BJ (cell line): ENCODE measurements at places on chromosomes 5 and 9. TPM values are rescaled to one million over a fixed set of nuclear protein-coding genes. Genes with fewer than 3 reads are reported as not detected.

The PCSK1 gene
- polyA plus RNA-seq, result 0.11 TPM in 2 replicates

The FAM81B gene
- not detected in 2 replicates for polyA plus RNA-seq

The ITK gene
- polyA plus RNA-seq, result not detected in 2 replicates

The CTSV gene
- 0.32 and 0.47 TPM in 2 replicates for polyA plus RNA-seq

The FYB1 gene
- 0.06 and 0.09 TPM in 2 replicates for polyA plus RNA-seq

The MTRR gene
- polyA plus RNA-seq, result 58.6 and 65.4 TPM in 2 replicates

The PCDHA1 gene
- polyA plus RNA-seq, result 0.04 and 0.12 TPM in 2 replicates

The PCDHGA11 gene
- polyA plus RNA-seq, result 5.4 and 7.4 TPM in 2 replicates

The ZNF618 gene
- 4.0 and 5.4 TPM in 2 replicates for polyA plus RNA-seq

The GPR151 gene
- not detected in 2 replicates for polyA plus RNA-seq

The SPATA31C1 gene
- polyA plus RNA-seq, result not detected in 2 replicates

The OTULINL gene
- 2.6 and 4.1 TPM in 2 replicates for polyA plus RNA-seq

DNA sequence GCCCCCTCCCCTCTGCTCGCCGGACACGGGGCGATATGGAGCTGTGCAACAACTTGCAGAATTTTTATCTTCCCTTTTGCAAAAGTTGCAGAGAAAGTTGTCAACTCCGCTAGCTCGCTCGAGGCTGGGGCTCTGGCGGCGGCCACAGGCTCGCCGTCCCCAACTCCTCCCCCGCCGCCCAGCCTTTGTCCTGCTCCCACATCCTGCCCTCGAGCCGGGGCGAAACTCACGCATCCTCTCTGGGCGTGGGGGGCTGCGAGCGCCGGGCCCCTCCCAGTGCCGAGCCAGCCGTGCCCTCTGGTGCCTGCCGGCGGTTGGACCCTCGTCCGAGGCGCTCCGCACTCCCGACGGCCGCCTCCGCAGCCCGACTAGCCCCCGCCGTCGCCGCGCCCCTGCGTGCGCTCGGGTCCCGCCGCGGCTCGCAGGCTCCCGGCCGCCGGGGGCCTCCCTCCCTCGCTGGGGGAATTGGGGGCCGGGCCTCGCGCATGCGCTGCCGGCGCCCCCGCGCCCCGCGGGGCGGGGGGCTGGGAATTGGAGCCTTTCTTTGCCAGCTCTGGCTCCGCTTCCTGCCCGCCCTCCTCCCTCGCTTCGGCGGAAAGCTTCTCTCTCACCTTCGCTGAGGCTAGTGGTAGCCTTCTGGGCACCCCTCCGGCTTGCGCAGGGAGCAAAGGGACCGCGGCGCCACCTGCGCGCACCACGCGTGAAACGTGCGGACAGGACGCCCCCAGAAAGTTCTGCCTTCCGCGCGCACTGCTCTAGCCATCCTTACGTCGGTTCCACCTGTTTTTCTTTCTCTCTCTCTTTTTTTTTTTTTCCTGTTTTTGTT, at the start of gene CCNJL:
CCNJL (minus strand) TSS at position 431 of the 826 bp plus-strand sequence. CDS start 641 bp downstream, outside the sequence.
- DNase-seq, result no peak

GRCh38 chr9:125756518-125756917, 9.3 kb downstream of the PBX3 start:
- DNase-seq, result no peak

DNA sequence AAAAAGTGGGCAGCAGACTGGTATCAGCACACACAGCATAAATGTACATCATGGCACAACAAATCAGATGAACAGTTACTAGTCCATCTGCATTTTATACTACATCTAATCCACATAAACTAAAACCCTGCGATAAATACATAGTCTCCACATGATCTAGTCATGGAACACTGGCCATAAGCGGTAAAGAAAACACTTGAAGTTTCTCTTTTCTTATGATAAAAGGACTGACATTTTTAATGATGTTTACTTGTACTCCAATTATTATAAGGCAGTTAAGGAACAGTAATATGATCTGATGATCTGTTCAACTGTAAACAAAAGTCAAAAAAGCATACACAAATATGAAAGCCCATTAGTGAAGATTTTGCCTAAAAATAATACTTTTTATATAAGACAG, 112.5 kb downstream of the MPDZ start:
- DNase-seq, result no peak

- no peak for DNase-seq
Measured at GRCh38 chr5:112594095-112594850, 143.4 kb upstream of the APC start.

- DNase-seq, result no peak
Measured at GRCh38 chr5:14463629-14464028, 118.0 kb upstream of the OTULINL start.

DNA sequence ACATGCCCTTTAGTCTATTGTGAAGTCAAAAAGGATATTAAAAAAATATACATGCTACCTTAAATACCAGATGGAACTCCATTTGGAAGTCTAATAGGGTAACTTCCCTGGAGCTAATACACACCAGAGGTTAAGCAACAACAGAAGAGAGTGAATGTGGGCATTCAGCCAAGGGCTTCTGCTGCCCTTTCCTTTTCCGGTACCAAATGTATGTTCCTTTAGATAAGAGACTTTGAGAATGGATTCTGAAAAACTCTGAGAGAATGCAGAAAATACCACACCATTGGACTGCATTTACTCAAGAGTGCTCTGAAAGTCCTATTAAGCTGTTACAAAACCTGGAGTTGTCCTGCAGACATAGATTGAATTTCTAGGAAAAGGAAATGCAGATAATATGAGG, 23.8 kb upstream of the TRPM3 start:
- no peak for DNase-seq

GRCh38 chr5:104370523-104370922, 807.9 kb upstream of the NUDT12 start:
- DNase-seq, result no peak

GRCh38 chr9:33107762-33108161, 31.3 kb upstream of the SMU1 start:
- DNase-seq, result no peak

DNA sequence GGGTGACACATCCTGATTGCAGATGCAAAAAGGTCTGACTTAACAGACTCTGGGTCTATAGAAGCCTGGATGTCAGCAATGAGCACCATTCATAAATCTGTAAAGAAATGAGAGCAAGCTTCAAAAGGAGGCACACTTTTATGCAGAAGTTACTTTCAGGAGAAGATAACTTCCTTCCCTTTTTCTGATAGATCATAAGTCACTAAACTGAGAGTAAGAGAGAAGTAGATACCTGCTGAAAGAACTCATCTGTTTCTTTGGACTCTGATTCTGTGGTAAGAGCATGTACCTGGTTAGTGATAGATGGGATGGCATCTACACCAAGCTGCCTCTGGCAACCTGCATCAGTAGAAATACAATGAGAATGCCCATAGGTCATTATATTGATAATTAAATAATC, 525.6 kb downstream of the CETN3 start:
- DNase-seq, result no peak

- DNase-seq, result no peak
Measured at GRCh38 chr5:40988746-40989510, 79.6 kb downstream of the C7 start.

GRCh38 chr9:125568621-125569020, 138.4 kb downstream of the MAPKAP1 start:
- no peak for DNase-seq

GRCh38 chr9:97895211-97895610, 27.1 kb downstream of the TRMO start:
- no peak for DNase-seq

- no peak for DNase-seq
Measured at GRCh38 chr9:137764171-137764671, 113.4 kb upstream of the CACNA1B start.

- no peak for DNase-seq
Measured at GRCh38 chr5:128766406-128766805, 198.9 kb upstream of the SLC27A6 start.

DNA sequence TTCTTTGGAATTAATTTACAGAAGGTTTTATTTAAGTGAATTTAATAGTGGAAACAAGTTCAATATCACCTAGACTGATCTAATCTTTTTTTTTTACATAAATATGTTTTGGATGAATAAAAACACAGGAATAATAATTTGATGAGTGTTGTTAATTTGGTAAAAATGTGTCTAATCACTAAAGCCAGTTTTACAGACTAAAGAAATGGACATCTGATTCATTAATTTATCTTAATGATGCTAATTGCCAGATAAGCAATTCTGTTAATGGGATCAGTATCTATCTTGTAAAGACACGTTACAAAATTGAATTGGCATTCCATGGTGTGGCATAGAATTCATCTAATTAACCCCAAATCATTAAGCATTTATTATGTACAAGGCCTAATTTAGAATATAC, 743.3 kb upstream of the CDH6 start:
- DNase-seq, result no peak

- DNase-seq, result no peak
Measured at GRCh38 chr5:80502800-80503199, 14.9 kb downstream of the FAM151B start.

DNA sequence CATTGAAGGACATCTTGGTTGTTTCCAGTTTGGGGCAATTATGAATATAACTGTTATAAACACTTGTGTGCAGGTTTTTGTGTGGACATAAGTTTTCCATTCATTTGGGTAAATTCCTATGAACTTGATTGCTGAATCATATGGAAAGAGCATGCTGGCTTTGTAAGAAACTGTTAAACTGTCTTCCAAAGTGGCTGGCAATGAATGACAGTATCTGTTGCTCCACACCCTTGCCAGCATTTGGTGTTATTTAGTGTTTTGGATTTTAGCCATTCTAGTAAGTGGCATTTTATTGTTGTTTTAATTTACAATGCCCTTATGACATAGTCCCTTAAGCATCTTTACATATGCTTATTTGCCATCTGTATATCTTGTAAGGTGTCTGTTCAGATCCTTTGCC, 29.8 kb upstream of the UGT3A2 start:
- DNase-seq, result no peak
